Urinary bladder (tissue), 4 donors: ENCODE measurements at places on chromosomes 5 and 9. TPM values are rescaled to one million over a fixed set of nuclear protein-coding genes. Genes with fewer than 3 reads are reported as not detected.

SNCB gene
- polyA plus RNA-seq: 0.08 TPM

GRCh38 chr9:20683351-20684034 is 566 bp upstream of the FOCAD start:
- no peak for DNase-seq

- no peak for DNase-seq
These were observed 161.9 kb upstream of the GAS1 start for GRCh38 chr9:87109231-87109631.

DNA sequence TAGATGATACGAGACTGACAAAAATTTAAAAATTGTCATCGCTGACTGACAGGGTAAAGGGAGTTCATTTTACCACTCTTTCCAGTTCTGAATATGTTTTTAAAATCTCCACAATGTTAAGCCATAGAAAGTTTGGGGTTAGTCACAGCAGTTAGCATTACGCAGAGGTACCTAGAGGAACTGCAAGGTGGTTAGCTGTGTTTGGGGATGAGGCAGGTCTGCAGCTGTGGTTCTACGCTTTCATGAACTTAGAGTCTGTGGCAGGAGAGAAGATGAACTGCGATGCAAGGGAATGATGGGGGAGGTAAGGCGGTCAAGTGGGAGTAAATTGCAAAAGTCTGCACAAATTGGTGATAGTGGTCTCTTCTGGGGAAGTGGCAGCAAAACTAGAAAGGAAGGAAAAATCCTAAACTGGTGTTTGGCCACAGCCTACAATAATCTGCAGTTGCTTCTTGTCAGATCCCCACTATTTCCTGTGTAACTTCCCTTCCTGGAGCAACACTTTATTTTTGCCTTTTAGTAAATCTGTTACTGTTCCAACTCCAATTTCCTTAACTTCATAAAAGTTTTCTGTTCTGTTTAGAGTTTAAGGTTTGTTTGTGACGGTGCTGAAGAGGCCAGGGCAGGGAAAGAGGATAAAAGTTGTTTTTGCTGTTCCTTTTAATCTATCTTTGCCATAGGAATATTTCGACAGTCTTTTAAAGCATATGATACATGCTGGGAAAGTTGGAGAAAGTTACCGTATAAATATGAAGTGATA is 38.6 kb upstream of the SNX2 start:
- DNase-seq: no peak

DNA sequence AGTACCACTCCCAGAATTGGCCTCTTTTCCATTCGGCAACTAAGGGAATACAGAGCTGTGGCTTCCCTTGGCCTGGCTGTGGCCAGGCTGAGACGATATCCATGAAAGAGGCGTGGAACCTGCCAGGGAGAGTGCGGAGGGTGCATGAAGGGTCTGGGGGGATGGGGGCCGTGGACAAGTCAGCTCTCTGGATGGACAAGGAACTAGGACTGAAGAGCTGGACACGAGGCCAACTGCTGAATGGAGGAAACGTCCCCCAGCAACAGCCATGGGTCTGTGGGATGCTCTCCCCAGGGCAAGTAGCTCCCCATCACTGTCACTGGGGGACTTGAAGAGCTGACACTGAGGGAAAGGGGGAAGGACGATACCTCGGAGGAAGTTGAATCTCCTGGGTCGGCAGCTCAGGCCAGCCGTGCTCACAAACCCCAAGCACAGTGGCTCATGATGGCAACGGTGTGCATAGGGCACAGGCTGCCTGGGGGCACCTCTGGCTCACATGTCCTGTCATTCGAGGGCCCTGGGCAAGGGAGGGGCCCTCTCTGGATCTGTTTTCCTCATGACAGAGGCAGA is 4.1 kb upstream of the OLFM1 start:
- no peak for DNase-seq

DNA sequence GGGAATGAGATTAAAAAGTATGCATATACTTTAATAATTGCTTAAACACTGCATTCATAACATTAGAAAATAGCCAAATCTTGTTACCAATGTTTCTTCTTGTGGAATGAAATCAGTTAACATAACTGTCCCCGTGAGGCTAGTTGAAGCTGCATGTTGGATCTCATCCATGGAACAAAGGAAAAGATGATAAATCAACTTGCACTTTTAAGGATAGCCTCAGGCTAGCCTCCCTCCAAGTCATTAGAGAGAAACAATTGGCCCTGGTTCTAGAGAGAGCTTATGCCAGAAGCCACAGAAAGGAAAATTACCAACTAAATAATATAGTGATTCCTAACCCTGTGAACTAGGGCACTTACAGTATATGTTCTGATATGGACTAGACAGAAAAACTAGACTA is 66.9 kb downstream of the GRIN3A start:
- DNase-seq: no peak

DNA sequence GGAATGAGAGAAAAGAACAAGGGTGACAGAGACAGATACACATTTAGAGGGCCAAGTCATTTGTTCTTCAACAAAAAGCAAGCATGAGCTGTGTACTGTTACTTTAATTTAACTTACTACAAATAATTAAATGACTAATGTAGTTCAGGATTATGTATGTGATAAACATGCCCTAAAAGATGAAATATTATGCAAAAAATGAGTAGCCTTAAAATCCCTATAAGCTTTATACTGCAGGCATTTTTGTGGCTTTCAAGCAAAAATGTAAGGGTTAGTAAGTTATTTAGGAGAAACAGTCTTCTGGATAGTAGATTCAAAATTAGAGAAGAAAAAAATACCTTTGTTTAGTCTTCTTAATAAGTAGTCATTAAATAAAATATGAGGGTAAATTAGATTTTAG is 431.2 kb downstream of the CSNK1G3 start:
- no peak for DNase-seq

LRRC19 gene
- not detected for polyA plus RNA-seq

- no peak for DNase-seq
These were observed 106.8 kb downstream of the IZUMO3 start for GRCh38 chr9:24438876-24439275.
